SK-N-DZ (cell line): ENCODE measurements at places on chromosomes 3 and 15.

DNA sequence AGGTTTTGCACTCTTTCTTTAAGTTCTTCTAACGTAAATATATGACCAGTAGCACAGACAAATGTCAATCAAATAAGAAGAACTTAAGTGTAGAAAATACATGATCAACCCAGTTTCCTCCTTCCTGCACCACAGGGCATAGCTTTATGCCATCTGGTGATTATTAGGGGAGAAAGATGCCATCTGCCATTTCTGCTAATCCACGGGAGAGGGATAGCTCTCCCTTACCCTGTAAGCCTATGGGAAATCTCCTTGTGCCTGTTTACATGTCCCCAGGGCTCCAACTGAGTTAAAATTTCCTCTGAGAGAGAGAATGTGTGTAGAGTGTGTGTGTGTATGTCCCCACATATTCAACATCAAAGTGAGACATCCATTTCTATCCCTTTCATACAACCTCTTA is 135.9 kb downstream of the RSL24D1 start:
- DNase-seq, result no peak

DNA sequence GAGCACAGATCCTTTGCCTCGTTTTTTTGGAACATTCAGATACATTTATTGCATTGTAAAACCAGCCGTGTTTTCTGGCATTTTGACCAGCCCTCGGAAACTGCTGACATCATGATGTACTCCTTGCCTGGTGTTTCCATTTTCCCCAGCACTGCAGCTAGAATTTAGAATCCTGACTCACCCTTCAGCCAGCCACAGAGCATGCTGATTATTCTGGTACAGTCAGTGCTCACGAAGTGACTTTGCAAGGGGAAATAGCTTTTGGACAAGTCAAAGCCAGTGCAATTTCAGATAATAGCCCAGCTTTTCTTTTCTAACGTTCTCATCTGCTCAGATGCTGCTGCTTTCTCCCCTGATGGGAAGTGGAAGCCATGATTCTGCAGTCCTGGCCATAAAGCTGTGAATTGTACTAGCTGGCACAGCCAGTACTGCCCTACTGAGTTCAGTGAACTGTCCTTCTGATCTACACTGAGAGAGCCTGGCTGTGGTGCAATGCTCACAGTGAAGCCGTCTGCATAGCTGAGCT is 12.1 kb upstream of the CNBP start:
- DNase-seq, result no peak

- DNase-seq, result no peak
These were observed 53.5 kb downstream of the PLXNA1 start for GRCh38 chr3:127036209-127037020.

- DNase-seq, result no peak
These were observed 452.0 kb downstream of the MFSD1 start for GRCh38 chr3:159253860-159254259.

DNA sequence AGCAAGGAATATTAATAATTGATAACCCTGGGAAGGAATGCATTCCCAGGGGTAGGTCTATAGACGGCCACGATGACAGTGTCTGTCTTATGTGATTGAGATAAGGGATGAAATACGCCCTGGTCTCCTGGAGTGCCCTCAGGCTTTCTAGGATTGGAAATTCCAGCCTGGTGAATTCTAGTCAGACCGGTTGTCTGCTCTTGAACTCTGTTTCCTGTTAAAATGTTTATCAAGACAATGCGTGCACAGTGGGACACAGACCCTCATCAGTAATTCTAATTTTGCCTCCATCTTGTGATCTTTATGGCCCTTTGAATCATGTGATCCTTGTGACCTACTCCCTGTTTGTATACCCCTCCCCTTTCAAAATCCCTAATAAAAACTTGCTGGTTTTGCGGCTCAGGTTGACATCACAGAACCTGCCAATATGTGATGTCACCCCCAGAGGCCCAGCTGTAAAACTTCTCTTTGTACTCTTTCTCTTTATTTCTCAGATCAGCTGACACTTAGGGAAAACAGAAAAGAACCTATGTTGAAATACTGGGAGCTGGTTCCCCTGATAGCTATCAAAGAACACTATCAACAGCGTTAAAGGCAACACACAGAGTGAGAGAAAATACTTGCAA is 183.3 kb downstream of the PDE8A start:
- DNase-seq, result no peak

DNA sequence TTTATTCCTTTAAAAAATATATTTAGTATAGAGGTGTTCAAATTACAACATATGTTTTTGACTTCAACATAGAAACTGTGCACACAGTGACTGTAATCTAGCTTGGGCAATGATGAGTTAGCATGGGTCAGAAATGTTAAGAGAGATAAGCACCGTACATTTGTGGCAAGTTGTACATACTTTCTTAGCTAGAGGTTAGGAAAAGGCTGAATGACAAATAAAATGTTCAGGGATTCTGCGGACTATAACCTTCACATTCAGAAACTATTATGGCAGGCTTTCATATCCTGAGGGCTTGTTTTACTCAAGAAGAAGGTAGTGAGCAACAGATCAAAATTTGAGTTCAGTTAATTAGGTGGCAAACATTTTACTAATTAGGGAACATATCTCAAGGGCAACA is 379.7 kb upstream of the EPHA6 start:
- no peak for DNase-seq

- no peak for DNase-seq
These were observed 28.0 kb downstream of the SENP7 start for GRCh38 chr3:101484805-101485620.

- no peak for DNase-seq
These were observed 53.4 kb downstream of the ITGA11 start for GRCh38 chr15:68378595-68378994.

DNA sequence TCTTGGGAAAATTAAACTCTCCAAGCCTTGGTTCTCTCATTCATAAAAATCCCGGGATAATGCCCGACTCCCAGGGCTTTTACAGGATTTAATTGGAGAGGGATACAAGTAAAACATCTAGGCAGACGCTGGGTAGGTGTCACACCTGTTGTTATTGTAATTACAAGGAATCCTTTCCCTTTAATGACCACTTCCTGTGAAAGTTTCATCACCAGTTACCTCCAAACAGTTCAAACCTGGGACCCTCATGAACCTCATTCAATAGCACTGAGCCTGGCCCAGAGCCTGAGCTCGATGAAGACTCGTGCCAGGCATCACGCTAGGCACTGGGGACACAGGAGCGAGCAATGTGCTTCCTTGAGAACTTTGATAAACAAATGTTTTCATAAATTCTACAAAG is 2.1 kb upstream of the RYK start:
- DNase-seq, result no peak

- DNase-seq, result no peak
These were observed at the start of gene IL20RB for GRCh38 chr3:136957751-136958288. TSS of gene IL20RB (plus strand) at chr3:136957983. CDS start at chr3:136958114, 131 bp downstream.

- no peak for DNase-seq
These were observed 1.4 kb upstream of the GHRL start for GRCh38 chr3:10294030-10294586.

- no peak for DNase-seq
These were observed 104.3 kb upstream of the MRPS22 start for GRCh38 chr3:139239550-139239949.

- DNase-seq, result peak; percentile 41
These were observed 1.1 kb downstream of the NPTN start for GRCh38 chr15:73631915-73632669.

DNA sequence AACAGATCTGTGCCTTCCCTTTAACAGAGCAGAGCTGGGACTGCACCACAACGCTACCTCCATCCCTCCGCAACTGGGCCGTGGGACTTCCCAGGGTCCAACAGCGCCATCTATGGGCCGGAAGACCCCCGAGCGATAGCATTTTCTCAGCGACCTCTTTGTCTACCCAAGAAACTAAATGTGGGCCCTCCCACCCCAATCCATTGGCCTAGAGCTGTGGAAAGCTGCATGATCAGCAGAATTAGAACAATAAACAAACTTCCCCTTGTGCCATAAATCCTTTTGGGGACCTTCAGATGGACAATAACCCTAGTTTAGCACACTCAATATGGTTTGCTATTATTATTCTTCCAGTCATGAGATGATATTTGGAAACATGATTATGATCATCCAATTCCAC is 74.8 kb upstream of the NTRK3 start:
- DNase-seq, result peak; percentile 87
